ENCODE measurements at places on chromosomes 3 and 15.

DNA sequence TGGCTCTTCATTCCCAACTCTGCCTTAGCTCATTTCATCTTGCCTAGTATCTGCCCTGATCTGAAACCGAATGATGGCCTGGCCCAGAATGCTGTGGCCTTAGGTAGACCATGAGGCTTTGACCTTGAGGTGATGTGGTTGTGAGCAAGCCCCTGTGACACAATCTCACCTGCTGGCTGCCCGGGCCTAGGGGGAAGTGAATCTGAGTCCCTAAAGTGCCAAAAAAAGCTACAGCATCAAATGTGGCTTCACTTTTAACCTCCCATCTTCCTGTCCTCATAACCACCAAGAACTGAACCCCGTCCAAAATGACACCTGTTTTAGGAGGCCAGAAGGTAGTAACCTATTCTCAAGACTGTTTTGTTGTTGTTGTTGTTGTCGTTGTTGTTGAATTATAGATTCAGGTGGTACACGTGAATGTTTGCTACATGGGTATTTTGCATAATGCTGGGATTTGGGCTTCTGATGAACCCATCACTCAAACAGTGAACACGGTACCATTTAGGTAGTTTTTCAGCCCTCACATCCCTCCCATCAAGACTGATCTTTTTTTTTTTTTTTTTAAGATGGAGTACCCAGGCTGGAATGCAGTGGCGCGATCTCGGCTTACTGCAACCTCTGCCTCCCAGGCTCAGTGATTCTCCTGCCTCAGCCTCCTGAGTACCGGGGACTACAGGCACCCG is 54.6 kb downstream of the MCCC1 start:
- no peak for DNase-seq

GRCh38 chr3:64493149-64493548 is 194.7 kb downstream of the ADAMTS9 start:
- no peak for DNase-seq

DNA sequence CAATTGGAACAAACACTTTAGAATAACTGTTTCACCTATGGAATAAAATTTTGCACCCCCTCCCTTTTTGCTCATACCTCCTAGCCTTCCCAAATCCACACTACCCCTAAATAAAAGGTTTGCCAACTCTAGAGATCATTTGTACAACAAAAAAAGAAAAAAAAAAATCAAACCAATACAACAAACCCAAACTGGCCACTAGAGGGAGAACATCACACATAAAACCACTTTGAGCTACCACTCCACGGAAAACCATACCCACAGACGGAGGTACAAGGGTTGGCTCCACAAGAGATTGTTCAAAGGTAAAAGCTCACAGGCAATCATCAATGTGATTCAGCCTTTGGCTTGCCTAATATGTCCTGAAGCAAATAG is 47.6 kb downstream of the SETMAR start:
- DNase-seq, result peak; percentile 5

GRCh38 chr3:11226042-11226370 is 46.2 kb upstream of the ATG7 start:
- DNase-seq, result no peak

- DNase-seq, result no peak
Observed at GRCh38 chr15:48627260-48627940, 18.1 kb downstream of the FBN1 start.

GRCh38 chr3:129554356-129555152 is 11.6 kb downstream of the H1-8 start:
- no peak for DNase-seq

- DNase-seq, result no peak
Observed at GRCh38 chr3:97817965-97818364, 3.8 kb upstream of the CRYBG3 start.

GRCh38 chr3:64496786-64497490 is 190.9 kb downstream of the ADAMTS9 start:
- DNase-seq, result no peak

- DNase-seq, result no peak
Observed at GRCh38 chr3:149816986-149817385, 4.0 kb downstream of the RNF13 start.

- no peak for DNase-seq
Observed at GRCh38 chr15:74406992-74407705, 26.6 kb downstream of the SEMA7A start.

GRCh38 chr3:43154980-43155379 is 49.1 kb upstream of the POMGNT2 start:
- DNase-seq, result no peak

DNA sequence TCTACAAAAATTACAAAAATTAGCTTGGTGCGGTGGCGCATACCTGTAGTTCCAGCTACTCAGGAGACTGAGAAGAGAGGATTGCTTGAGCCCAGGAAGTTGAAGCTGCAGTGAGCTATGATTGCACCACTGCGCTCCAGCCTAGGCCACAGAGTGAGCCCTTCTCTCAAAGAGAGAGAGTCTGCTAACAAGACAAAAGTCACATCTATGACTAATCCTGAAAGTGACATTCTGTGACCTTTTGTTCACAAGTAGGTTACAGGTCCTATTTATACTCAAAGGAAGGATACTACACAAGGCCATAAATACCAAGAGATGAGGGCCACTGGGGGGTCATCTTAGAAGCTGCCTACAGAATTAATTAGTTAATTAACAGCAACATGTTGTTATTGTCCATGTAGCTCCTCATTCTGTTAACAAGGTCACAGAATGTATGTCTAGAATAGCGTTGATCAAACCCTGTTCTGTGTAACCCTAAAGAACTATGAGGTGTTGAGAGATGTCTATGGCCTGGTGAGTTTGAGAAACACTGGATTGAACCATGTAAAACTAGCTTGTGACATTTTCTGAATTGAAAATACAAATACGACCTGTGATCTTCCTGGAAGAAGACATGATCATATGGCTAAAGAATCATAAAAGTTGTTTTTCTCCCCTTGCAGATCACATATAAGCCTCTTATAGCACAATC is 97.0 kb downstream of the SAMMSON start:
- DNase-seq, result no peak

DNA sequence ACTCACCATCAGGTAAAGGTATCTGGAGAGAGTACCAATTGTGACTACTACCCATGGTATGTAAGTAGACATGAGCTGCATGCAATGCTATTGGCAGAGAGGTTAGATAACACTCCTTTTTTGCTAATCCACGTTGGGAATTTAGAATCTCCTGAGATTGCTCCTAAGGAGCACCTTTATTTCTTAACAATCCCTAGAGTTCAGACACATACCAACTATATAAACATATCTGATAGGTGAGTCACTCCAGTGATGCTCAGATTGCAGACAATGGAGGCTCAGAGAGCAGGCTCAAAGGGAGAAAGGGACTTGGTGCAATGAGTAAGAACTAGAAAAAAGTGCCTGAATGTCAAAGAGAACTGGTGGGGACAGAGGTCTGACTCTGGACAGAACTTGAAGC is 47.0 kb upstream of the LRRFIP2 start:
- no peak for DNase-seq

DNA sequence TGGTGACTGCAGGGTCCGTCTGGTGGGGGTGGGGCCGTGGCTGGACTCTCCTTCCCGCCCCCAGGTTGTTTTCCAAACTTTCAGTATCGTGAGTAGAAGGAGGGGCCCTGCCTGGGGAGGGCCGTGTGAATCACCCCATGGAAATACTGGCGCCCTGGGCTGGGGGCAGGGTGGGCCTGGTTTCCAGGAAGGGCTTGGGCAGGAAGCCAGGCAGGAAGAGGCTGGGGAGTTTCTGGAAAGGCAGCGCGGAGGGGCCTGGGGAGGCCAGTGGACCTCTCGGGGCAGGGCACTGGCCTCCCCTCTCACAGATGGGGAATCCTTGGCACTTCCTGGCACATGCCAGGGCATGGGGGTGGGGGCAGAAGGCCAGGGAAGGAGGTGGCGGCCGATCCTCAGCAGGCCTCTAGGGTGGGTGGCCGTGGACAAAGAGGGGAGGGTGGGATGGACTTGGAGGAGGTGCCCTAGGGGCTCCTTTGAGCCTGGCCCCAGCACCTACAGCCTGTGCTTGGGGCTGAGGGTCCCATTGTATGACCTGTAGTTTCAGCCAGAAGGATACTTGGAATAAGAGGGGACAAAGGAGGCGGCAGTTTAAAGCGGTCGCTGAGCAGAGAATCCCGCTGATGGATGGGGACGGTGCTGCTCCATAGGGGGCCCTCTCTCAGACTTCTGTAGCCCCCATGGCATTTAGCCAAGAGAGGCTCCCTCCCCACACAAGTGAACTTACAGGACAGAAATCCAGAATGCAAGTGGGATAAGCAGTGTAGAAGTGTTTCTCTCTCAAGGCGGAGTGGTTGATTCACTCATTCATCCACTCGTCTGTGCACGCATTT is 56.5 kb upstream of the GATA2 start:
- no peak for DNase-seq

DNA sequence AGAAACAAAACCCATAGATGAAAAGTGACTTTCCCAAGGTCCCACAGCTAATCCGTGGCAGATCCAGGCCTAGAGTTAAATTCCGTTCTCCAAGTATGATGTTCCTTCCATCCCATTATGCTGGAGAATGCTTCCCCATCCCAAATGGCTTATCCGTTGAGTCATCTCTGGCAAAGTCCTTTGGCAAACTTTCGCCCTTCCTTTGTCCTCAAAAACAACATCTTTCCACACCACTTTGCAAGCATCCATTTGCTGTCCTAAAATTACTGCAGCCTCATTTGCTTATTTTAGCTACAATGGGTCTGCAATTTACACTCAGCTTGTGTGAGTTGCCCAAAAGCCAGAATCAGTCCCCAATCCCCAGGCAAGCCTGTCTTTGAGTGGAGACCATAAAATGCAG is 304.0 kb upstream of the TLE3 start:
- DNase-seq, result no peak

DNA sequence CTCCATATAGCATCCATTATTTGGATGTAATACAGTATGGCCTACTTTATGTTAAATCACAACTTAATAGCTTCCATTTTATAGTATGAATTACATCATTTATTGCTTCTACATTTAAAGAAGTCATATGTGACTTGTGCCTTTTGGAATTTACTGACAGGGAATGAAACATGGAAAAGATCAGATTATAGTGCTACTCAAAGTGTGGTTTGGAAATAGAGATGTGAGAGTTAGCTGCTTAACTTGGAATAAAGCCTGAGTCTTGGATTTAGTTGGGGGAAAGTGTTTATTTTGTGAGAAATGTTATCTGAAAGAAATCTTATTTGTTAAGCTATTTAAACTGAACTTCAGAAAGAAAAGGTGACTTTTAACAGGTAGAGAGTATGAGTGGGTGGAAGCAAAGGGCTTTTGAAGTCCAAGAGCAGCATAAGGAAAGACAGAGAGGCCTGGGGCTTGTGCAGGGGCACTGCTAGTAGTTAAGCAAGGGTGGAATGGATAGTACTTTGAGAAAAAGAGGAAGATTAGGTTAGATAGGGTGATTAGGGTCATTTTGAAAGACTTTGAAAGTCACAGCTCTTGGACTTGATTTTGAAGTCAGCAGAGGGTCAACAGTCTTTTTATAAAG is 60.5 kb downstream of the SLMAP start:
- no peak for DNase-seq

GRCh38 chr3:196942915-196943277 is 568 bp upstream of the NCBP2 start:
- no peak for DNase-seq

GRCh38 chr3:7999384-7999783 is 502.2 kb upstream of the LMCD1 start:
- DNase-seq, result no peak

- DNase-seq, result no peak
Observed at GRCh38 chr3:165820671-165821123, 16.5 kb downstream of the BCHE start.

DNA sequence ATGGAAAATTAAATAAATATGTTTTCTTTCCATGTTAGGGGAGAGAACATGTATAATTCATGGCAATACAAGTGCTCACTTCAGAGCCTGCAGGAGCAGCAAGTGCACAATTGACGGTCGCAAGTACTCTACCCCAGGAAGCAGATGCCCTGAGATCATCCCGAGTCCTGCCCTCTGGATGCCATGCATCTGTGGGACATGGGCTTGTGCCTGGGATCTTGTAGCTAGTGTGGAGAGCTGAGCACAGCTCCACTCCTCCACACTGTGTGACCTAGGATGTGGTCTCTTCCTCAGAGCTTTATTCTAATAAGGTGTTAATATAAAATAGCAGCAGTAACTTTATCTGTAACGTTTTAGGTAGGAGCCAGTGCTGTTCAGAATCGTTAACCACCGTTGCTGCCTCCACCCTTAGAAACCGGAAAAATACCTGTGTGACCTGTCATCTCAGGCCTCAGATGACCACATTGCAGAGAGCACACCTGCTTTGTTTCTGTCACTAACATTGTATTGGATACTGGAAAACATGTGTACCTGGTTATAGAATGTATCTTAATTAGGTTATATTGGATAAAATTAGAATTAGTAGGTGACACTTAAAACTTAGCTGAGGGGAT is 105.0 kb upstream of the GOLGA6L6 start:
- DNase-seq, result no peak

- DNase-seq, result no peak
Observed at GRCh38 chr3:98754483-98754882, 8.7 kb upstream of the ST3GAL6 start.

GRCh38 chr3:113258361-113258760 is 47.0 kb downstream of the BOC start:
- no peak for DNase-seq

- no peak for DNase-seq
Observed at GRCh38 chr3:159779883-159780282, 208.8 kb upstream of the IL12A start.

GRCh38 chr3:106212665-106213222 is 343.9 kb upstream of the CBLB start:
- DNase-seq, result no peak

DNA sequence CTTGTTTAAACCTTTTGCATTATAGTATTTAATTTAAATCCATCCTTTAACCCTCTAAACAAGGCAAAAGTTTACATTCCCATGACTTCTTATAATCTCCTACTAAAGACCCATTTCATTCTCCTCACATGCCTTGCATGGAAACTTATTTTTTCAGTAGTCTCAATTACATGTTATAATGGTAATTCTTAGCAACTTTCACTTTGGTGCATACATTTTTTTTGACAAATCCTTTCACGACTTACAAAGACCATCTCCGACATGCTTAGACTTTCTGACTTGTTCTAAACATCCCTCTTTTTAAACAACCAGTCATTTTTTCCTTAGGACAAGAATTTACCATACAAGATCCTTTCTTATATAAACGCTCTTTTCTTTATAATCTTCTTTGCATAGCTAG is 615.4 kb upstream of the GBE1 start:
- DNase-seq, result no peak

- DNase-seq, result peak; percentile 48
Observed at GRCh38 chr3:13884851-13885703, 5.2 kb upstream of the WNT7A start.

DNA sequence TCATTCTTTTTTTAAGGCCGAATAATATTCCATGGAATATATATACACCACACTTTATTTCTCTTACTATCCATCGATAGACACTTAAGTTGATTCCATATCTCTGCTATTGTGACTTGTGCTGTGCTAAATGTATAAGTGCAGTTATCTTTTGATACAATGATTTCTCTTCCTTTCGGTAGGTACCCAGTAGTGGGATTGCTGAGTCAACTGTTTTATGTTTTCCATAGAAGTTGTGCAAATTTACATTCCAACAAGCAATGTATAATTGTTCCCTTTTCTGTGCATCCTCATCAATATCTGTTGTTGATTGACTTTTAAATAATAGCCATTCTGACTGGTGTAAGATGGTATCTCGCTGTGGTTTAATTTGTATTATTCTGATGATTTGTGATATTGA is 81.0 kb downstream of the STXBP5L start:
- DNase-seq, result no peak
